ENCODE measurements at places on chromosomes 7 and 10.

DNA sequence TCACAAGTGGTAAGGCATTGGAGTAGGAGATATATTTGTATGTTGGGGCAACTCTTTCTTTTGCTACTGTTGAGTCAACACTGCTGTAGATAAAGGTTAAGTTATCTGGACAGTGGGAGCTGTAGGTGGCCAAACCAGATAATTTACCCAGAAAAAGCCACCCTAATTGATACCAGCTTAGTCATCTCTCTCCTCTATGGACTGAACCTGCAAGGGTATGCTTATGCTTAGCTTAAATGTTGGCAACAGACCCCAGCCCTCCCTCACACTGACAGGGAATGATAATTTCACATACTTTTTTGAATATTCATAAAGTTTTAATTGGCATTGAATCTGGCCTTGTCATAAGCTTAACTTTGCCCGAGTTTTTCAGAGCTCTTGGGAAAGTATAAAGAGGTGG lies 66.3 kb downstream of the CREB5 start:
- no peak for DNase-seq

DNA sequence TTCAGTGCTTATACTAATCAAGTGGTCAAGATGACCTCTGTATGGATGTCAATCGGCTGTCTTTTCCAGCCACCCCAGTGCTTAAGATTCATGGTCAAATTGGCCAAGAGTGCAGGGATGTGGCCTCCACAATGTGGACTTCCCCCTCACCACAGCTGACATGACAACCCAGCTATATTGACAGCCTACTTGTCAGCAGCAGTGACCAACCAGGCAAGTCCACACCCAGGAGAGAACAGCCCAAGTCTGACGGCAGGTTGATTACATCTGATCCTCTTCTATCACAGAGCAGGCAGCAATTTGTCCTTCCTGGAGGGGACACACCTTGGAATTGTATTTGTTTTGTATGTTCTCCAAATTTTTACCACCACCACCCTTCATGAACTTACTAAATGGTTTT lies 8.2 kb upstream of the ERVW-1 start:
- no peak for DNase-seq

DNA sequence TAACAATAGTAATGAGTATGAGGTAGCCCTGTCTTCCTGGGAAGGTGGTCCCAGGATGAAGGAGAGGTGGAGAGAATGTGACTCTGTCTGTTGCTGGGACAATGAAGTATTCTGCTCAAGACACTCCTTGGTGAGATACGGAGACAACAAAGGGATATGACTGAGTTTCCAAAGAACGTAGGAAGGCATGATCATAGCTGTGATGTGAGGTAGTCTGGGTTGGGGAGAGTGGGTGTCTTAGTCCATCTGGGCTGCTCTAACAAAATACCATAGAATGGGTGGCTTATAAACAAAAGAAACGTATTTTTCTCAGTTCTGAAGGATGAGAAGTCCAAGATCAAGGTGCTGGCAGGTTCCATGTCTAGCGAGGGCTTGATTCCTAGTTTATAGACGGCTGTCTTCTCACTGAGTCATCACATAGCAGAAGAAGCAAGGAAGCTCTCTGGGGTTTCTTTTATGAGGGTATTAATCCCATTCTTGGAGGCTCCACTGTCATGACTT lies 84.9 kb upstream of the RHOBTB1 start:
- no peak for DNase-seq

GRCh38 chr10:124122211-124122610 lies 28.8 kb upstream of the CHST15 start:
- no peak for DNase-seq

GRCh38 chr7:18356191-18356645 lies 139.3 kb upstream of the HDAC9 start:
- peak; percentile 24 for DNase-seq

- no peak for DNase-seq
These were observed 208.4 kb downstream of the FANK1 start for GRCh38 chr10:126104767-126105166.

DNA sequence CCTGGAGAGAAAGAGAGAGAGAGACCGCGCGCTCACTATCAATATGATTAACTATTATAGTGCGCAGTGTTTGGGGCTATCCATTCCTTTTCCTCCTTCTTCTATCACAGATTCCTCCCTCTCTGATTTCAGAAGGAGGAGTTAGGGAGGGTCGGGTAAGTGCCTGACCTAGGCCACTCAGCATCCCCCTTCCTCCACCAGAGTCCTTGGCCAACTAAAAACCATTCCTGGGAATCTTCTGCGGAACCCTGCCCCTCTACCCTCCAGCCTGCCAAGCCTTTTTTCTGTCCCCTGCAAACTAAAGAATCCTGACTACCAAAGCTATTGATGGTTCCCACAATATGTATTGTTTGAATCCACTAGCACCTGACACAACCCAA lies 256.2 kb upstream of the NFE2L3 start:
- DNase-seq, result no peak

DNA sequence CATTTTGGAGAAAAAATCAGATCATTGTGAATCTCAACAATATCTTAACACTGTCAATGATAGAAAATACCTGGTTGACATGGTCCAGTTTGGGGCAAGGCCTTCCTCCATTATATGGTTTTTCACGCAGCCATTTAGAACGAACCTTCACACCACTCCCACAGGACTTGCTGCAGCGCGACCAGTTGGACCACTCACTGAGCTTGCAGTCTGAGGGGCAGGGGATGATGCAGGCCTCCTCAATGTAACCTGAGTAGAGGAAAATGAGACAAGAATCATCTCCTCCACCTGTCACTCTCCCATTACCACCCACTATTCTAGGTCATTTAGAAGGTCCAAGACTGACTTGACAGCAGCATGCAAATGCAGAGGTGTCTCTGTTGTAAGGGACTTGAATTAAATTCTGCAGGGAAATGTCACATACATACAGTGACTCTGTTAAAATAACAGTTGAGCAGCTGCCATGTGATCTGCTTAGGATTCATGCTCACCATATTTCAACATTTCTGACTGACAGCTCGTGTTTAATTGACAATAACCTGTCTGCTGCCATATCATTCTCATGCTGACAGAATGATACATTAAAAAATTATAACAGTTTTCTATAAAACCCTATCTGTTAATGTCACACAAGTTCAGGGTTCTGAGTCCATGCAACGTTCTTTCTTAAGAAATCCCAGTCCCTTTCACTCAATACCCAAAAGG lies 403.0 kb downstream of the THSD7A start:
- no peak for DNase-seq

GRCh38 chr7:66626331-66626934 lies 2.2 kb upstream of the KCTD7 start:
- DNase-seq, result no peak

- no peak for DNase-seq
These were observed 133.9 kb upstream of the TPK1 start for GRCh38 chr7:144969787-144970186.

DNA sequence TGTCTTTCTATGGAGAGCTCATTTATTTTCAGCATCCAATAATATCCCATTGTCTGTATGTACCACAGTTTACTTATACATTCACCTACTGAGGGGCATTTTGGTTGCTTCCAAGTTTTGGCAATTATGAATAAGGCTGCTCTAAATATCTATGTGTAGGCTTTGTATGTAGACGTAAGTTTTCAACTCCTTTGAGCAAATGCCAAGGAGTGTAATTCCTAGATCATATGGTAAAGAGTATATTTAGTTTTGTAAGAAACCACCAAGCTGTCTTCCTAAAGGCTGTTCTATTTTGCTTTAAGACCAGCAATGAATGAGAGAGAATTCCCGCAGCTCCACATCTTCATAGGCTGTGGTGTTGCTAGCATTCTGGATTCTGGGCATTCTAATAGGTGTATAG lies 259.8 kb downstream of the DIP2C start:
- DNase-seq, result no peak

DNA sequence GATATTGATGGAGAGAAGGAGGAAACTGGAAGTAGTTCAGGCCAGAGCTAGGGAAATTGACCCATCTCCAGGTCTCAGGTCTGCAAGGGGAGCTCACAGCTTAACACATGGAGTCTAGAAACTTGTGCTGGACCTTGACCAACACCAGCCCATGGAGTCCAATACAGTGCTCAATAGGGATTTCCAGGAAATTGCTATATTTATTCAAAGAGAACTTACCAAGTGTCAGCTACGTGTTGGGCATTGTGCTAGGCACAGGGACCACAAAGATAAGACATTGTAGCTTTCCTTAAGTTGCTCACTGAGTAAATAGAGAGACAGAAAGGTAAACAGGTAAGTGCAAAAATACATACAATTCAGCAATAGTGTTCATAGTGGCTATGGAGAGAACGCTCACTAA lies 72.7 kb upstream of the ATRNL1 start:
- DNase-seq, result no peak

GRCh38 chr10:93180482-93180931 lies 106.8 kb downstream of the CYP26A1 start:
- DNase-seq, result no peak

- no peak for DNase-seq
These were observed 7.5 kb downstream of the RASGEF1A start for GRCh38 chr10:43259213-43259991.

- peak; percentile 66 for DNase-seq
These were observed 109.9 kb downstream of the AHR start for GRCh38 chr7:17408245-17408903.

GRCh38 chr10:109259293-109259692 lies 664.0 kb downstream of the XPNPEP1 start:
- no peak for DNase-seq

- no peak for DNase-seq
These were observed 161.7 kb downstream of the SVIL start for GRCh38 chr10:29473087-29473356.

DNA sequence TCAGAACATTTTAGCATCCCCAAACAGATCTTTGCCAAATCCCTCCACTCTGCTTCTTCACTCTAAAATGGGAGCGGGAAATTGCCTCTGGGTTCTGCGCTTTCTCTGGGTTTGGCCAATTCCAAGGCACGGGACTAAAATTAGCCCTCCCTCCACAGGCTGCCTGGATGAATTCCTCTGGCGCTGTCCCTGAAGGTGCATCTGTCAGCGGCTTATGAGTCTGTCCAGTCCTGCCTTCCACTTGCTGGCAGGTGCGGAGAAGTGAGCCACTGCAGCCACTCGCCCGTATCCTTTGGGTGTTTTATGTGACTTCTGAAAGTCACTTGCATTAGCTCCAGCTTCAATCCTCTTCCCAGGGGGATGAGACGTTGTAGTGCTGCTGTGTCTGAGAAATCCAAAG lies 121.6 kb downstream of the SH2D4B start:
- DNase-seq, result no peak

DNA sequence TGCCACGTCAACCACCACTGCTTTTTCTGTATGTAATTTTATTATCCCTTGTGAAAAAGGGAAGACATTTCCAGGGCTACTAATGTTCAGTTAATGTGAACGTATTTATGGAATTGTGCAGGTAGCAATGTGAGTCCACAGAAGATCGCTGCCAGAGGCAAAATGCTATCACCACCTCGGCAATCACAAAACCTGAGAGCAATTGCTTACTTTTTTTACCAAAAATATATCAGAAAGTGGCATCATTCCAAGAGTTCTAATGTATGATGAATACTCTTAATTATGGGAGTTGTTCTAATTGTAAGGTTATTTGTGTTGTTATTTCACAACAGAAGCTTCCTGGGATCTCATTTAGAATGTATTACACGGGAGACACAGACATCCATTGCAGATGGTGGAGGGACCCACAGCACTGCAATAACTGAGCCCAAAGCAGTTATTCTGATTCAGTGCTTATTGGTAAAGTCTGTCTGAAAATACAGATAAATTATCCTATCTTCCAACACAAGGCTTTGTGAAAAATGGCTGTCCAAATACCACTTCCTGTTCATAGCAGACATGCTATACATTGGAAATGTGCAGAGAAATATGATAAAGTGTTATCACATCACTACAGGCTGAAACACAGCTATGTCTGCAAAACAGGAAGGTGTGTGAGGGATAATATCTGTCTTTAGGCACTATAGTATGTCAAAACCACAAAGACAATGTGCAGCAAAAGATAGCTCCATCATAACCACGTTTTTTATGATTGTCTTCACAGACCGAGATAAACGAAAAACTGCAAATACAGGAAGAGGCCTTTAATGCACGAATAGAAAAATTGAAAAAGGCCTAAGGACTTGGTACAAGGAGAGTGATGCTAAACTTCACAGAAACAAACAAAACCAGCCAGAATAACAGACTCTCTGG lies 102.7 kb downstream of the CABCOCO1 start:
- DNase-seq, result no peak

- no peak for DNase-seq
These were observed 39.5 kb upstream of the TECTB start for GRCh38 chr10:112243713-112244112.
